ENCODE measurements at places on chromosomes 1 and 21.
A peak's percentile ranks its signal among the peaks of the same experiment; 100 is the strongest.

- DNase-seq = no peak
These were observed 97.3 kb downstream of the TAS1R2 start for GRCh38 chr1:18761948-18762840.

DNA sequence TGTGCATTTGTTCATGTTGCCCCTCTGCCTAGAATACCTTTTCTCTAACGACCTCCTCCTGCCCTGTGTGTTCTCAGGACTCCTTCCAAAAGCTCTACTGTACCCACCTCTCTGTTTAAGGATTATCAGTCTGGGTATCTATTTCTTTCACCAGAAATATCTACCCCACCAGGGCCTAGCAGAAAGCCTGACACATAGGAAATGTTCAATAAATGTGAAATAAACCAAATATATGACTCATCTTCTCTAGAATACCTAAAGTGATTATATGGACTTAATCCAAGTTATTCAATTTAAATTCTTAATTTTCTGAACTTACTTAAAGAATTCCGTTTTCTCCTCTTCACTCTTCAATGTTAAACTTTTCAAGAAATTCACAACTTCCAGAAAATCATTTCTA, 27.1 kb downstream of the SCYL3 start:
- no peak for DNase-seq

DNA sequence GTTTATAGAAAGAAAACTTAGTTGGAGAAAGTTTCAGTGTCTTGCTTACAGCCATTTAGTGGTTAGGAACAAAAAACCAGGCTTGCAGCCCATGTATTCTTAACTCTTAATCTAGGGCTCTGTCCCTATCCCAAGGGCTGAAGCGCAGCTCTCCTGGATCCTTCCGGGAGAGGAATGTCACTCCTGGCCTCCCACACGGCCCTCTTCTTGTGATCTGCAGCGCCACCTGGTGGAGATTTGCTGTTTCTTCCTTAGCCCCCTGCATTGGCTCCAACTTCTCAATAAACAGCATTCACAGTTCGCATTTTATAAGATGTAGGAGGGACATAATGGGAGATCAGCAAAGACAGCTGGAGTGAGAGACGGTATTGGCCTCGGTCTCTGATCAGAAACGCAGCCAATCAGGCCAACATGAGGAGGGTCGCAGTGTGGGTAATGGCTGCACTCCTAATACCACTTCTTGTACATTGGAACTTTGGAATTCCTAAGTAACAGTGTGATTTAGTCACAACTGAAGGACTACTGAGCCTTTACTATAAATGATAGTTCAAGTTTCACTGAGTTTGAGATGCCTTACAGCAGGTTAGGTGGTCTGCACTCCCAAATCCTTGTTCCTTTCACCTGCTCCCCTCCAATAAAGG, 283.4 kb downstream of the ASTN1 start:
- no peak for DNase-seq

DNA sequence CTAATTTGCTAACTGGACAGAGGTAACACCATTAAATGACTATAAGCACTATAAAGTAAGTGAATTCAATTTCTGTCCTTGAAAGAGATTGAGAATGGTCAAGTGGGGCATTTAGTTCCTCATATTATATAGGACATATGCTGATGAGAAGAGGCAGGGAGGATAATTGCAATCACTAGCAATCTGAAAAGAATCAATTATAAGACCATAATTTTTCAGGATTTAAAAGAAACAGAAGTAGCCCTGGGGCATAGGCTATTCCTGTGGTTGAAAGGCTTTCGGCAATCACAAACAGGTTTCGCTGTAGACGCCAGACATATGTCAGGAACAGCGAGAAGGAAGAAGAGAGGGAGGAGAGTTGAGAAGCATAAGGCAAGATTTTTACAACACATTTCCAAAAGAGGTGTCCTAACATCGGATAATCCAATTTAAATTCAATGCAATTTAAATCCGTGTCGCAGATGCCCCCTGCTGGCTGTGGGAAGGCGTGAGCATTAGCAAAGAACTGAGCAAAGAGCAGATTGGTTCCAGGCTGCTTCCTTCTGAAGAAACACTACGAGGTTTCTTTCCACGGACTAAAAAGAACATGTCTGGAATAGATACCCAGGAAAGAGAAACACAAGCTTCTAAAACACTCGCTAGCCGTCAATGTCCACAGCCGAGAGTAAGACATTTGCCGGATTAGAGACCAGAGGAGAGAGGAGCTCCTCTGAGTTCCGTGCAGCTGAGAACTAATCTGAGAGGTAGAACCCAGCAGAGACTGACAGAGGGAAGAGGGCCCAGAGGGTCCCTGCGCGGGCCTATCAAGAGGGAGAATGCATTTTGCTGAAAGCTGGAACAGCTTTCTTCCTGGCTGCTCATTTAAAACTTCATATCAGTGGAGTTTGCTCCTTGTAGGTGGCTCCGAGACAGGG, 27.9 kb downstream of the RGS5 start:
- no peak for DNase-seq

GRCh38 chr1:207873055-207873890, 37.7 kb downstream of the CD34 start:
- DNase-seq = no peak

DNA sequence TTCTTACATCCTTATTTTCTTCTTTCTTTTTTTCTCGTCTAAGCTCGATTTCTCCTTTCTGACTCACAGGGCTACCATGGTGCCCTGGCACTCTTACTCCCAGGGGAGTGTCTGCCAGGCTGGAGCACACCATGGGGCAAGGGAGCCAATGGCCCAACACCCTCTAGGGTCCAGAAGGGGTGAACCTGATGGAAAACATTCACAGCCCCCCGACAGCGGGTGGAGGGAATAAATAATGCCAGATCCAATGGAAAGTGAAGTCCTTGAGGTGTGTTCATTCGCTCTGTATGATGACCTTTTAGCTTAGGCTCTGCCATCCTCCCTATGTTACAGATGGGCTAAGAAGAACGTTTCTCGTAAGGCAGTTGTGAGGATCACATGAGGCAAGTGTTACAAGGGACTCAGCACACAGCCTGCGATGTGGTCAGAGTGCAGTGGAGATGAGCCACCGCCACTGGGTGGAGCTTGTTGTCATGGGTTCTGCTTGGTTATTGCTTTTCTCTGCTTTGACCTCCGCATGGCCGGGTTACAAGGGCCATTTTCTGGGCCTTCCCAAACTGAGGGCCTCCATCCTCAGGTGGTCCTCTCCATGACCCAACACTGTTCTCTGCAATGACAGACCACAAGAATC, 3.5 kb upstream of the FCMR start:
- peak; percentile 17 for DNase-seq

- DNase-seq = no peak
These were observed 215.5 kb downstream of the KCNJ6 start for GRCh38 chr21:37700641-37701202.

DNA sequence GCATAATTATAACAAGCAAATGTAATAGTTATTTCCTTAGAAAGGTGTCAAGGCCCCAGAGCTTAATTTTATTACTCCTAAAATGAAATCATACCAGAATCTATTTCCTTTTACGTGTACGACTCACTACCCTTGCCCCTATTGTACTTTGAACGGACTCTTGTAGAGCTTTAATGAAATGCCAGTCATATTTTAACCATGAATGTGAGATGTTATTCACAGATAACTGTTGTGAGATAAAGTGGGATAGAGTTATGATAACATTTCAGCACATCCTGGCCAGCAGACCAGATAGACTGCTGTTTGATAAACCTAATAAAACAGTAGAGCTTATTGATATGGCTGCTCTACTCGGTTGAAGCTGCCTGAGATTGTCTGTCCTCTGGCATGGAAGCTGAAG, 500.8 kb upstream of the PBX1 start:
- no peak for DNase-seq

DNA sequence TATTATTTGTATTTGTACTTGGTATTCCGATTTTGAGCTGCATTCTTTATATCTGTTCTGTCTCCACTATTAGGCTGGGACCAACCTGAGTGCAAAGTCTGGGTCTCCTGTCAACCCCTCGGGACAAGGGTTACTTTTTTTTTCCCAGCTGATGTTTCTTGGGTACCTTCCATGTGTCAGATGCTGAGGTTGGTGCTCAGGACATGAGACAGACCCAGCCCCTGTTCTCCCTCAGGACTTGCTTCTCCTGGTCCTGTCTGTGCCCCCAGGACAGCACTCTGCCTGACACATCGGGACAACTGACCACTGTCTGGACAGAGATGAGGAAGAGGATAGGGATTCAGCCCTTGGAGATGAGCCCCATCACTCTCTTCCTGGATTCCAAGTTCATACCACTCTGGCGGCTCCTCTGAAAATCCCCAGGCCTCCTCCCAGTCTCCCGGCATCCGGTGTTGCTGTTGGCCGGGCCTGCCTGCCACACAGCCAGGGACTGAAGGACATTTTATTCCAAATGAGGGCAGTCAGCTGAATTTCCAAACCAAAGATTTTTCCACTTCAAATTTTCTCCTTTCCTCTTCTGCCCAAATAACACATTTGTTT, 55.6 kb upstream of the FMOD start:
- DNase-seq = no peak

- DNase-seq = peak; percentile 9
These were observed 247.3 kb downstream of the LTN1 start for GRCh38 chr21:28745131-28746016.

DNA sequence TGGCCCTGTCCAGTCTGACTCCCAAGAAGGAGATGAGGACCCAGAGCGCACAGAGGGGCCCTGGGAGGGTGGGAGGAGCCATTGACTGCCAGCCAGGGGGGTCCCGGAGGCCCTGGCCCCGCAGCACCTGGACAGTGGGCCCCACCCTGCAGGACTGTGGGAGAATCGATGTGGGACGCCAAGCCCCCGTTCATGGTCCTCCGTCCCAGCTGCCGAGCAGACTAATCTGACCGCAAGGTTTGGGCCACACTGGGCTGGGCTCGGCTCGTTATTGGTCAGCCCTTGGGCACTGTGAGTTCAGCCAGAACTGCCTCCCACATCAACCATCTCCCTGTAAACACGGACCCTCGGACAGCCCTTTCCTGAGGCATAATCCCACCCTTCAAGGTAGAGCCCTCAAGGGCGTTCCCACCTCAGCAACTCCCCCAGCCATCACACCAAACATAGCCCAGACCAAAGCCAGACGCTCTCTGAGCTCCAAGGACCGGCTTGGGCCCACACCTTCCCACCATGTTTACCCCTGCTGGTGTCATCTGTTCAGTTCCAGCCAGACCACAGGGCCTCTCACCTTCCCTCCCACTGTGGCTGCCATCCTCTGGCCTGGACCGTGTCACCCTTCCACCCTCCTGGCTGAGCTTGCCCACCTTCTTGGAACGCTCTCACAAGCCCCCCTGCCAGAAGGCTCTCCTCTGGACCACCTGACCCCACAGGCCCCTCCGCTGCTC, 16.2 kb upstream of the POFUT2 start:
- DNase-seq = no peak

DNA sequence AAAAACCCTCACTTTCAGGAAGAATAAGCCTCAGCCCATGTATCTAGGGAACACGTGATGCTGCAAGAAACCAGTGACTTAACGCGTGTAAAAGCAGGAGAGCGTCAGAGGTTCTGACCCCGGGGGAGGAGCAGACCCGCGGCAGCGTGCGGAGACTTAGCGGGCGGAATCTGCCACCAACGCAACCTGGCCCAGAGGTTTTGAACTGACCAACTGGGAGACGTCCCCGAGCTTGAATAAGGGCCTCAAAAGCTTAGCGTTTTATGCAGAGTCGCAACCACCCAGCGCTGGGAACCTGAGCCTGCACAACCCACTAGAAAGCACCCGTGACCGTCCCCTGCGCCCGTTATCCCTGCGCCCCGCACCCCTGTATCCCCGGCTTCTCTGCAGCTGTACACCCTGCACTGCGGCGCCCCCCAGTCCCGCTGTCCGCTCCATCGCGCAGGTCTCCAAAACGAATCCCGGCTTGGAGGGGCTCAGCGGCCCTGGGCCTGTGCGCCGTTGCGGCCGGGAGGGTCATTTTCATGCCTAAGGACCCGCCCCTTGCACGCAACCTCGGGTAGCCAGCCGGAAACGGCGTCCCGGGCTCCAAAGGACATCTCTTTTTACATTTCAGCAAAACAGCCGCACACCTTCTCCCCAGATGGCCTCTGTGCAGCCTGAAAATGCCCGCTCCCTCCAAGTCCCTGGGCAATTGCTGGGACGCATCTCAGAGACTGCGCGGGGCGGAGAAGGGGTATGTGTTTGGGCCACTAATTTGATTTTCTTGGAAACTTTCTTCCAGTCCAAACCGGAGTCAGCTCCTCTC, 29.4 kb upstream of the TRIM17 start:
- no peak for DNase-seq

DNA sequence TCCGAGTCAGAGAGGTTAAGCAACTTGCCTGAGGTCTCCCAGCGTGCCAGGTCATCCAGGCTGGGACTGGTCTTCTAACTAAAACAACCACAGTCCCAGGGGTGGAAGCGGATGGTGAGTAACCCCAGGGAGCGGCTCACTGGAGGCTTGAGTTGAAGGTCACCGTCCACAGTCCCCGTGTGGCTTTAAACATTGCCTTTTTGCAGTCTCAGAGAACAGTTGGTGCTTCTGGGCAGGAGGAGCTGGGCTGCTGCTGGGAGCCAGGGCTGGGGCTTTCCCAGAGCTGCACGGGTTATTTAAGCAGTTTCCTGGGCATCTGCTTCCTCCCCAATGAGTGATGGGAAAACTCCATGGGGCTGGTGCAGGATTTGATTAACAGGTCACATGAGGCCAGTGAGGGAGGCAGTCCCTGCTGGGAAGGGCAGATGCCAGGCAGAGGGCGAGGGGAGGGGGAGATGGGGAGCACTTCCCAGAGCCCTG, 12.3 kb downstream of the ARHGEF10L start:
- DNase-seq = no peak

GRCh38 chr21:44414291-44415072, 40.8 kb upstream of the LRRC3 start:
- no peak for DNase-seq

- DNase-seq = no peak
These were observed 53.3 kb downstream of the CD247 start for GRCh38 chr1:167465018-167465417.

DNA sequence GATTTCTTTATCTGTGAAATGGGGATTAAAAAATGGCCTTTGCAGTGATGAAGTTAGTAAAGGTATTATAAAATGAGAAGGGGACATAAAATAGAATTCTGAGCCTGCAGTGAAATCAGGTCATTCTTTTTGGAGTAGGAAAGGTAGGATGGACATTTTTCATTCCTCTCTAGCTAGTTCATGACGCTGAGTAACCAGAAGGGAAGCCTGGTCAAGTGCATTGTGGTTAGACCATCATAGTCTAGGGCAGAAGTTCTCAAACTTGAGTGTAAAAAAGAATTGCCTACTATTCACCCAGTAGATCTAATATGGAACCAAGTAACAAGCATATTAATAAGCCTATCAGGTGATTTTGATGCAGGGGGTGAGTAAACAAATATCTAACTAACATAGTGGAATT, 50.8 kb downstream of the TGFB2 start:
- no peak for DNase-seq
